ENCODE measurements at places on chromosomes 4 and X.

DNA sequence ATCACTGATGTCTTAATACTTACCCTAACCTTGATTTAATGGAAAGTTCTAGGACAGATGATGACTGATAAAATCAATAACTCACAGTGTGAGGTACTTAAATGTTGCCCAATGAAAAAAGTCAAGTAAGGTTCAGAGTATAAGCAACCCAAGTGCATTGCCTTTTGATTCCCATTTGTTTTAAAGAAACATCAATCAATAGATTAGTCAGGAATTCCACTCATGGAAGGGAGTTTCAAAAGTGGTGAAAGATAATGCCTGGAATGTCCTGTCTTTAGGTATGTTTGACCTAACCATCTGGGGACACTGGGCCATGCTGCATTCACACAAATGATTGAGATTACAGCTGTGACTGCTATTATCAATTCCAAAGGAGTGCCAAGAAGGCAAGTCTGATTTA lies 259.7 kb downstream of the PPARGC1A start:
- DNase-seq = no peak

DNA sequence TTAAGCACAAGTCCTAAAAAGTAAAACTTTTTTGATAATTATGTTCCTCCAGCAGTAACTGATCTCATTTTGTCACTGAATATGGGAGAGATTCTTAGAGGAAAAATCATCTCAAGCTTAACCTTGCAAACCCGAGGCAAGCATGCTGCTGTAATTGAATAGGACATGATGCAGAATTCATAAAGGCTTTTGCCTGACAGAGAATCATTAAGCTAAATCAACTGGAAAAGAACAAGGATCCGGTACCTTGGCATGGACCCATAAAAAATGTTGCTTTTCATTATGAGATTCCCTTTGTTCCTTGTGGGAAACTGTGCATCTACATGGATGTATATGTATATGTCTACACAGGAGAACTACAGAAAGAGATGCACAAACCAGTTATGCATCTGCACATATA lies 149.1 kb downstream of the PAPSS1 start:
- DNase-seq = no peak

DNA sequence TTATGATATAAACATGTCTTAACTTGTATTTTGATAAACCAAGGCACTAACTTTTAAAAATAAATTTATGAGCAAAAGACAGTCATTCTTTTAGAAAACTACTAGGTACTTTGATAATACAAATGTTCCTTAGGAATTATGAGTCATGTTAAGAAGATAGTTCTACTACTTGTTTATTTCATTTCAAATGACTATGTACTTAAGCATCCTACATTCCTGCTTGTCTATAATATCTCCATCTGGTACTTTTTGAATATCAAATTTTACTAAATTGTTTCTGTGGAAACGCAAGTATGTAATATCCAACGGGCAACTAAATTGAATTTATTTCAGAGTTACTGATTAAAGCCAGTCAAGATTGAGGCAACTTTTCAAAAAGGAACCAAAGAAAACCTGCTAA lies 61.8 kb downstream of the CAMK2D start:
- no peak for DNase-seq

DNA sequence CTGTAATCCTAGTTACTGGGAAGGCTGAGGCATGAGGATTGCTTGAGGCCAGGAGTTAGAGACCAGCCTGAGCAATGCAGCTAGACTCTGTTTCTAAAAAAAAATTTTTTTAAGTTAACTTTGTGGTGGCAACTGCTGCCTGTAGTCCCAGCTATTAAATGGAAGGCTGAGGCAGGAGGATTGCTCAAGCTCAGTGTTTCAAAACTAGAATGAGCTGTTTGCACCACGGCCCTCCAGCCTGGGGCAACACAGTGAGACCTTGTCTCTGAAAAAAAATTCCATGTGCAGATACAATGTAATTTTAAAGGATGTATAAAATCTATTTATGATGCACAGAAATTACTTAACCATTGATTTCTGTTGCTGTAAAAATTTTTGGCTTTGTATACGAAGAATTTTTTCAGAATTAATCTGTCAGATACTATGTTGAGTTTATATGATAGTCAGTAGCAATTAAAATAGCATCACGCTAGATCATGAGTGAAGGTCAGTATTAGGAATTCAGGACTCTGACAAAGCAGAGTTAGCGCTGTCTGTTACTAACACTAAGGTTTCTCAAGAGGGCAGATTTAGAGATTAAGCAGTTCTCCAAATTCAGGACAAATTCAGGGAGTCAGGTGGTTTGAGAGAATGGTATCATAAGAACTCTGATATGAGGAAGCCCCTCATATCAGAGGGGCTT lies 8.3 kb upstream of the AGA start:
- no peak for DNase-seq

GRCh38 chrX:134542485-134542884 lies 82.5 kb downstream of the HPRT1 start:
- no peak for DNase-seq

GRCh38 chrX:3124031-3124430 lies 82.8 kb downstream of the ARSF start:
- DNase-seq = no peak

DNA sequence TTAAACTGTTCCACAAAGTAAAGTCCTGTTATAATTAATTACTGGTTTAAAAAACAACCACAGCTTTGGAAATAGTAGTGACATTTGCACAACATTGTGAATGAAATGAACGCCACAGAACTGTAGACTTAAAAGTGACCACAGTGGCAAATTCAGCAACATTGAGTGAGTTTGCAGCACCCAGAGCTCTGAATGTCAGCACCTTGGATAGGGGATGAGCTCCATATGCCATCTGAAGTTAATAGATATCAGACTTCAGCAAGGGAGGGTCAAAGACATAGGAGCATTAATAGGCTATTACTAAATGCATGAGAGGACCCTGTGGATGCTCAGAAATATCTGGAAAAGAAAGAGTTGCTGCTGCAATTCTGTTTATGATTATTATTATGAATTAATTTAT lies 55.3 kb upstream of the KCNIP4 start:
- DNase-seq = no peak

GRCh38 chr4:86741846-86742245 lies 107.3 kb downstream of the SLC10A6 start:
- no peak for DNase-seq

DNA sequence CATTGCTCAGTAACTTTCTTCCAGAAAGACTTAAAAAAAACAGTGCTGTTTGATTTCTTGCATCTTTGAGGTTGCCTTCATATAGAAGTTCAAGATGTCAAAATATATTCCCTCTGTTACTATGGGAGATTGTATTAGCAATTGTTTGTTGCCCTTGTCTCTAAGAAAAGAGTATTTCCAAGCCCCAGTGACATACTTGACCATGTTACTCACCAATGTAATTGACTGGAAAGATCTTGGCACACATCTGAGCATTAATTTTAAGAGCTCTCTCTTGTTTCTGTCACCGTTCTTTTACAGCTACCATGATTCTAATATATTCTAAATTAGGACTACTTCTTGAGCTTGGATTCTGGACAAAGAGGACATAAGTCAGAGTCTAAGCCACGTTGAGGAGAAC lies 902.7 kb upstream of the EPHA5 start:
- no peak for DNase-seq
